ENCODE measurements at places on chromosomes 4 and X.

DNA sequence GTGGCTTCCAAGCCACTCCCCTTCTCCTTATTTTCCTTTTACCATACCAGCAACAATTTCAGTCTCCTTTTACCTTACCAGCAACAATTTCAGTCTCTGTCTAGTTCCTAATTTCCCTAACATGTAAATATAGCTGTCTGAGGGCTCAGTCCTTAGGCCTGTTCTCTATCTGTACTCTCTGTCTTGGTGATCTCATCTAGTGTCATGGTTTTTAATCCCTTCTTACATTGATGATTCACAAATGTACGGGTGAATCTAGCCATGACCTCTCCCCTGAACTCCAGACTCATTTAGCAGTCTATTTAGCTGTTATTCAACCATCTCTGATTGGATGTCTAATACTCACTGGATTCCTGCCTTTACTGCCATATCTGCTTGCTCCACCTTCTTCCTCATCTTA, 7.2 kb downstream of the IL15 start:
- no peak for DNase-seq

GRCh38 chr4:31657859-31658570, 937.8 kb downstream of the PCDH7 start:
- no peak for DNase-seq

DNA sequence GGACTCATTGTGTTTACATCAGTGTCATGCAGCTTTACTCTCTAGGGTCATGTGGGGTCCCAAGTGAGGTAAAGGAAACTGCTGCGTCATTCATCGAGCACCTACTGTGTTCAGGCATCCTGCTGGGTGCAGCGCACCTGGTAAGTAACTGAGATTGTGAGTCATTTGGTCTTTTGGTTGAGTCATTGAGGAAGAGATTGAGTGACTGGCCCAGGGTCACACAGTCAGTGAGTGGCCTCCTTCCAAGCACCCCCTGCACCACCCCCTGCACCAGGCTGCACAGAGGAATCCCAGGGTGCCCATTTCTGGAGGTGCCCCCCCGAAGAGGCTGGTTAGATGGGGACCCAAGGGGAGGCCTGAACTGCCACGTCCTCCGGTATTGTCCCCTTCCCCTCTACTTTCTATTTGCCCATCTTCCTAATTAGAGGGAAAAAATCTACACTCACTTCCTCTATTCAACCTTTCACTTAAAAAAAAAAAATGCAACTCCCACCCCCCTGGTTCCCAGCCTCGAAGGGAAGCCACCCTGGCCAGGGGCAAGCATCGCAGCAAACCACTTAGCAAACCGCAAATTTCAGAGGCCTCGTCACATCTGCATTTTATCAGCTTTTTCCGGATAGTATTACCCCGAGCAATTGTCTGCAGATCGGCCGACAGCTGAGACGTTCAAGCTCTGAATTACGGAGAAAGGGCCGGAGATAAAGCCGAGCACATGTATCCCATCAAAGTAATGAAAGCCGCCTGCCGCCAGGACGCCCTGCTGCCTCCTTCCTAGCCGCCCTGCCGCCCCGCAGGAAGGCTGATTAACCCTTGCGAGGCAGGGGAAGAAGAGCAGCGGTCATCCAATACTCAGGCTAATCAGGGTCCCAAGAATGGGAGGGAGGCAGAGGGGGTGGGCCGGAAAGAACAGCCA, 96.3 kb upstream of the MSX1 start:
- DNase-seq: no peak

DNA sequence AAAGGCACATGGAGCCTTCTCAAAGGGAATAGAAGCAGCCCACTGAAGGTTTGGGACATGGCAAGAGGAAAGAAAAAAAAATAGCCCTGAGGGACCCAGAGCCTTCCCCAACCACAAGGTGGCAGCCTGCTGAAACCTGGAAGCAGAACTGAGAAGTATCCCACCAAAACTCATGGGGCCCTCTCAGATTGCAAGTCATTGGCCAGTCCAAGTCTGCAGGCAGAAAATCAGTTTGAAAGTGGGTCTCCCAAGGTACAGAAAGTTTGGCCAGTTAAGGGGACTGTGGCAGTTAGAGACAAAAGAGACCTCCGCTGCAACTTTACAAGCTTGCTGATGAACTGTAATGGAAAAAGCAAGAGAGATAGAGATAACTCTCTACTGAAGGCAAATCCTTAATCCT, 155.8 kb downstream of the ANTXR2 start:
- DNase-seq: no peak

GRCh38 chr4:141416677-141417363, 196.1 kb downstream of the ZNF330 start:
- no peak for DNase-seq

DNA sequence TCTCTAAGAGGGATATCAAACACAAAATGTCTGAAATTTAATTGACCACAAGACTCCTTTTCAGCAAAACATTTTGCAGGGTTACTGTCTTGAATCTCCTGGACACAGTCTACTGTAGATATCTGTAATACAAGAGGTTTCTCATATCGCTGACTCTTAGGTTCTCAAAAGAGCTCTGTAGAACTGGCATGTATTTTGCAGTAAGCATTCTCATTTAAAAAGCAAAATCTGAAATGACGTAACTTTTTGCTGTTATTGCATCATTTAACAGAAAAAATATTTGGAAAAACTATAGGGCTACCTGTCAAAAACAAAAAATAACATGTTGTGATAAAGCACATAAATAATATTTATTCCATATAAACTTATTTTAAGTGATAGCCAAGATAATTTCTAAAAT, 114.2 kb downstream of the CDS1 start:
- DNase-seq: no peak

DNA sequence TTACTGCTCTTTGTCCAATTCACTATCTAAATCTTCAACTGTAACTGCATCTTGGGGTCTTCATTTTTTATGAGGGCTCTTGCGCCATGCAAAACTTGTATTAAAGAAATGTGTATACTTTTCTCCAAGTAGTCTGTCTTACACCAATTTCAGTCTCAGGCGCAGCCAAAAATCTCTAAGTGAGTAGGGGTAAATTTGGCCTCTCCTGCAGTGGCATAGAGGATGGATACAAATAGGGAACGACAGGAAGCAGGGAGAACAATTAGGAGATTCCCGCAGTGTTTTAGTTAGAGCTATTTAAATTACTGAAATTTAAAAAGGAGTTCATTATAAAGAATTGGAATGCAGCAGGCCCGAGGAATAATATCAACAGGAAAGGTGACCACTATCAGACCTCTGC, 30.2 kb downstream of the DMP1 start:
- DNase-seq: no peak

DNA sequence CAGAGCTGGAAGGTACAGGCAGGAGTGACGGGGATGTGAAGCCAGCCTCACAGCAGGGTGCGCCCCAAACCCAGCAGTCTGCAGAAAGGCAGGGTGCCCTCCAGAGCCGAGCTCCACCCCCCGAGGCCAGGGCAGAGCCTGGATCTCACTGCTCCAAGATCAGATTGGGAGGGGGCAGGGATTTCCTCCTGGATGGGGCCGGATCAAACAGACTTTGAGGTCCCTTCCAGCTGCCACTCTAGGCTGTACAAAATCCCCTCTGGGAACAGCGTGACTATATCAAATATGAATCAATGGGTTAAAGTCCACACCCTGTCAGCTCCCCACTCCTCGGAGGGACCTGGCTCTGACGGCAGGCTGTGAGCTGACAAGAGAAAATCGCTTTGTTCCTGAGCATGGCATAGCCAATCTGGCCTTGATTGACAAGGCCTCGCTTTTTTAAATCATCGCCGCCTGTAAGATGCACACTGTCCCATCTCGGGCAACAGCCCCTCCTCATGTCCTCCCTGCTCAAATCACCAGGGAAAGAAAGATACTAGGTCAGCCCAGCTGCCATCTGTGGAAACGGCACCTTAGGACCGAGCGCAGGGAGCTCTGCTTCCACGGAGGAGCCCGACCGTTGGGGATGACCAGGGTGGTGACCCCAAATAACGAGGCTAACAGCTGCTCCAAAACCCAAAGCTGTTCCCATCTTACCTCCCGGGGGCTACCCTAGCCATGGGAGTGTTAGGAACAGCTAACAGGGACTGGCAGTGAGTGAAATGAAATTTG, 39.9 kb downstream of the PSAPL1 start:
- DNase-seq: no peak

GRCh38 chr4:86968547-86968946, 33.7 kb downstream of the AFF1 start:
- DNase-seq: no peak

GRCh38 chr4:98581126-98581525, 77.3 kb downstream of the TSPAN5 start:
- no peak for DNase-seq

DNA sequence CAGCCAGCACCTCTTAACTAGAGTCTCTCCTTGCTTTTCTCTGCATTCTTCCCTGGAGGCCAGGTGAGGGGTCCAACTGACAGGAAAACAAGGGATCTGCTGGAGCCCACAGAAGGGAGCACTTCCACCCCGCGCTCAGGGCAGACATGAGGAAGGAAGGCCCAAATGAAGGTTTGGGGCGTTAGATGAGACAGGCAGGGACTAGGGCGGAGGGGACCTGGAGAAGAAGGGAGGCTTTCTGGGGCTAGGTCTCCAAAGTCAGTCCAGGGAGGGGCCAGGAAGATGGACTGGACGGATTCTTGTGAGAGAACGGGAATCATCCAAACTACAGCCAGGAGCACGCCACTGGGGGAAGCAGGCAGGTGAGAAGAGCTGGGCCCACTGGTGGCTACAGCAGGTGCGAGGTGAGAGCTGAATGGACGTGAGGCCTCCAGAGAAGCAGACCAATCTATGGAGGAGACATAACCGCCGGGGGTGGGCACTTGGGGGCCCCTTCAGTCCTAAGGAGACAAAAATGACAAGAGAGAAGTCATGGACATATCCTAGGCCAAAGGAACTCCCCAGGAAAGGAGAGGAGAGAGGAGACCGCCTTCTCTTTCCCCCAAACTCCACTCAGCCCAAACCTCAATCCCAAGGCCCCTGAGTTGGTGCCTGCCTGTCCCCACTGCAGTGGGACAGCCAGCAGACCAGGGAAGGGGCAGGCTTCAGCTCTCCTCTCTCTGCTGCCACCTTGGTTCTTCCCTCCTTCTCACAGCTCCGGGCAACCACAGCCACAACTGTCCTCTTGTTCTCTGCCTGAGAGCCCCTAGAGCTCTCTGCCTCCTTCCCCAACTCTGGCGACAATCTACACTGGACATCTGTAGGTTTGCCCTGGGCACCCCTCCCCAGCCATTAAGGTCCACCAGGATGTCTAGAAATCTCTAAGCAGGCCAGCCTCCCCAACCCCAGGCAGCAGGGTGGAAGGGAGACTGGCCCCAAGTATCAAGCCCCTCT, 7.0 kb downstream of the APLN start:
- DNase-seq: no peak

DNA sequence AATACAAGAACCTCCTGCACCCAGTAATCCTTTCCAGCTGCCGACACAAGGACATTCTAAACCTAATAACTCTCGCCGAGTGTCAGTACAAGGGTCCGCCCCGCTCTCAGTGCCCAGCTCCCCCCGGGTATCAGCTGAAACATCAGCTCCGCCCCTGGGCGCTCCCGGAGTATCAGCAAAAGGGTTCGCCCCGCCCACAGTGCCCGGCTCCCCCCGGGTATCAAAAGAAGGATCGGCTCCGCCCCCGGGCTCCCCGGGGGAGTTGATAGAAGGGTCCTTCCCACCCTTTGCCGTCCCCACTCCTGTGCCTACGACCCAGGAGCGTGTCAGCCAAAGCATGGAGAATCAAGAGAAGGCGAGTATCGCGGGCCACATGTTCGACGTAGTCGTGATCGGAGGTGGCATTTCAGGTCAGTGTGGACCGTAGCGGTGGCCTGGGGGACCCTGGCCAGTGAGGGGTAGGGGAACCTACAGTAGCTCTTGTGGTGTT, at the start of gene MAOA:
Gene MAOA (plus strand): TSS at position 295 of the 490 bp plus-strand sequence. CDS start 43 bp downstream, at position 338.
- peak; percentile 56 for DNase-seq

DNA sequence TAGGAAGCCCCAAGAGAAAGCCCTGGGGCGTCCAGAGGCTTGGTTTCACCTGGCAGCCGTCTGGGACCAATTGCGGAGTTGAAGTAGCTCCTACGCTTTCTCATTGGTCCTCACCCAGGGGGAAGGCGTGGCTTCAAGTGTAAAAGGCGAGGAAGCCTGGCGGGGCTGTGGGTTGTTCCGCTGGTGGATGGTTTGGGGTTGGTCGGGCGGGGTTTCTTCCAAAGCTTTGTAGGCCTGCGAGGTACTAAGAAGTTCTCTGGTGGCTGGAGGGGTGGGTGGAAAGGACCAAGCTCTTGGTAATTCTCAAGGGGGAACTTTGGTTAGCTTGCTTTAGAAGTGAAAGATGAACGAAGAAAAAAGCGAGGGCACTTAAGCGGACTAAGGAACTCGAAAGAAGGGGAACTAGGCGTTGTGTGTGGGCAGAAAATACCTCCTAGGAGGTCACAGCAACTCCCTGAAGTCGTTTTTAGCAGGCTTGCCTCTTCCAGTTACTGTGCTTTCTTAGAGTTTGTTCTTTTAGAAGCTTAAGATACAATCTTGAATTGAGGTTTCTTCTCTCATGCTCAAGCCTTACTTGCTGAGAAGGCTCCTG, 36.6 kb downstream of the CCNG2 start:
- DNase-seq: no peak

GRCh38 chr4:24764345-24764744, 31.0 kb upstream of the SOD3 start:
- DNase-seq: no peak

DNA sequence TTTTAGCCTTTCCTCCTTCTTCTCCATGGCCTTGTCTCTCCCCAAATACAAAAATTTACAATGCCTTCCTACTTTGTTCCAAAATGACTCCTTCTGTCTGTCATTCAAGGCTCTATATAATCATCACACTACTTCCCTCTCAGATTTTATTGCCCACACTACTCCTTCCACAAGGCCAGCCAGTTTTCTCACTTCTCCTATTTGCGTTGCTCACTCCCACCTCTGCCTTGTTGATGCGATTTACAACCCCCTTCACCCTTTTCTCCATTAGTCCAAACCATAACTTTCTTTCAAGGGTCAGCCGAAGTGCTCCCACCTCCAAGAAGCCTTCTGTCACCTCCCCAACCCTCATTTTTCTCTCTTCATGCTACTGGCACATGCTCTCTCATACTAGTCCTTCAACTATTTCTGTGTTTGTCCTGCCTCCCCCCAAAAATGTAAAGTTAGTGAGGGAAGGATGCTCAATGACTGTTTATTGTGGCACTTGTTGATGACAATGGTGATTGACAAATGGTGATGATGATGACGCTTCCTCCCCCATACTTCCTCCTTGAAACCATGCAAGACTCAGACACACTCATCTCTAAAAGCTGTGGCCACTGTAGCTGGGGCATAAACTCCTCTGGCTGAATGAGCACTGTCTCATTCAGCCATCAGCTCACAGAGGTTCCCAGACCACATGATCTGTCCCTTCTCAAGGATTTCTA, 2.7 kb upstream of the XKRX start:
- no peak for DNase-seq

GRCh38 chrX:2676794-2677675, 14.1 kb upstream of the CD99 start:
- DNase-seq: no peak

All from caudate nucleus (tissue), 63 donors.